Lung (tissue), 17 donors: ENCODE measurements at places on chromosomes 1 and 21. TPM values are rescaled to one million over a fixed set of nuclear protein-coding genes. Genes with fewer than 3 reads are reported as not detected.

NHLH1 gene
- total RNA-seq, result 0.18 TPM

SPRR2F gene
- not detected for total RNA-seq

OR2AK2 gene
- total RNA-seq, result not detected

IVL gene
- total RNA-seq, result 0.31 TPM

TCHHL1 gene
- not detected for total RNA-seq

IQCC gene
- 2.4 TPM for total RNA-seq

ATP1A4 gene
- 0.06 TPM for total RNA-seq

PTGS2 gene
- 12.6 TPM for total RNA-seq

ADGRL4 gene
- 16.1 TPM for total RNA-seq

FBLIM1 gene
- total RNA-seq, result 37.4 TPM

JTB gene
- 105 TPM for total RNA-seq

ADORA3 gene
- 1.1 TPM for total RNA-seq
